ENCODE measurements at places on chromosomes 3 and 15.

- DNase-seq = no peak
Observed at GRCh38 chr15:48667701-48668100, 22.2 kb upstream of the FBN1 start.

DNA sequence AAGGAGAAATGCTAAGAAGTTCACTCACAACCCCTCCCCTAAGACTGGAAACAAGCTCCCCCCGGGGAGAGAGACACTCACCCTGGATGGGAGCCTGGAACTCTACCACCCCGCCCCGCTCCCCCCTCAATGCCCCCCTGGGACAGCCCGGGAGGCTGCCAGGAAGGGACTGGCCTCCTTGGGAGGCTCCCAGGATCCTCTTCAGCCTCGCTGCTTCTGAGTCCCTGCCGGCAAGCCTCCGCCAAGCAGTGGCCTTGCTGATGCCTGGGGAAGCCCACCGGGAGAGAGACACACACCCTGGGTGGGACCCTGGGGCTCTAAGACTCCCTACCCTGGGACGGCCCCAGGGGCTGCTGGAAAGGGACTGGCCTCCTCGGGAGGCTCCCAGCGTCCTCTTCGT, 33.4 kb downstream of the CPEB1 start:
- DNase-seq = no peak

- DNase-seq = no peak
Observed at GRCh38 chr3:115822579-115822978, 199.3 kb downstream of the GAP43 start.

GRCh38 chr3:149414557-149415231, 37.2 kb upstream of the TM4SF1 start:
- no peak for DNase-seq
